ENCODE measurements at places on chromosomes 3 and 15. TPM values are rescaled to one million over a fixed set of nuclear protein-coding genes. Genes with fewer than 3 reads are reported as not detected.

GOLGA6L7 gene
- total RNA-seq, result not detected

HDC gene
- total RNA-seq, result not detected

VGLL3 gene
- 16.0 TPM for total RNA-seq

GPR149 gene
- total RNA-seq, result not detected

MRPL46 gene
- 19.4 TPM for total RNA-seq

CKMT1B gene
- total RNA-seq, result 1.9 TPM

SLC25A36 gene
- total RNA-seq, result 49.7 TPM

CLDN18 gene
- total RNA-seq, result not detected

SPATA12 gene
- 0.10 TPM for total RNA-seq

CD96 gene
- 0.05 TPM for total RNA-seq

AHSG gene
- total RNA-seq, result not detected

MASP1 gene
- 0.52 TPM for total RNA-seq

RLBP1 gene
- not detected for total RNA-seq

SNURF gene
- total RNA-seq, result 8.0 TPM

GRAMD1C gene
- 3.0 TPM for total RNA-seq

GRK7 gene
- total RNA-seq, result 0.05 TPM

PRR23B gene
- not detected for total RNA-seq

SCG5 gene
- 2.4 TPM for total RNA-seq

CCDC13 gene
- 0.17 TPM for total RNA-seq

SOX2 gene
- total RNA-seq, result 0.05 TPM

CCDC12 gene
- total RNA-seq, result 22.3 TPM

ZIC1 gene
- not detected for total RNA-seq

TMEM158 gene
- total RNA-seq, result 6.9 TPM

FMN1 gene
- total RNA-seq, result 4.0 TPM

CADPS gene
- total RNA-seq, result not detected

CISH gene
- 1.9 TPM for total RNA-seq

CCDC39 gene
- total RNA-seq, result 0.10 TPM

TGM5 gene
- total RNA-seq, result 0.25 TPM

FETUB gene
- total RNA-seq, result not detected

POLQ gene
- 0.45 TPM for total RNA-seq

AGBL1 gene
- not detected for total RNA-seq

SLC9A9 gene
- total RNA-seq, result 1.0 TPM

FRG2C gene
- not detected for total RNA-seq

CCR1 gene
- total RNA-seq, result 0.15 TPM

TNIK gene
- total RNA-seq, result 19.3 TPM

SMCO1 gene
- total RNA-seq, result not detected

NTRK3 gene
- not detected for total RNA-seq

ATXN7 gene
- total RNA-seq, result 14.5 TPM

All from renal cortical epithelial cell (primary cell).